ENCODE measurements at places on chromosomes 2 and 18.

GRCh38 chr18:63137999-63138435 lies 181.6 kb downstream of the BCL2 start:
- DNase-seq = peak; percentile 85

- no peak for DNase-seq
Measured at GRCh38 chr2:27083410-27084296, 2.9 kb upstream of the KHK start.

- no peak for DNase-seq
Measured at GRCh38 chr2:75458201-75458600, 102.5 kb downstream of the EVA1A start.

DNA sequence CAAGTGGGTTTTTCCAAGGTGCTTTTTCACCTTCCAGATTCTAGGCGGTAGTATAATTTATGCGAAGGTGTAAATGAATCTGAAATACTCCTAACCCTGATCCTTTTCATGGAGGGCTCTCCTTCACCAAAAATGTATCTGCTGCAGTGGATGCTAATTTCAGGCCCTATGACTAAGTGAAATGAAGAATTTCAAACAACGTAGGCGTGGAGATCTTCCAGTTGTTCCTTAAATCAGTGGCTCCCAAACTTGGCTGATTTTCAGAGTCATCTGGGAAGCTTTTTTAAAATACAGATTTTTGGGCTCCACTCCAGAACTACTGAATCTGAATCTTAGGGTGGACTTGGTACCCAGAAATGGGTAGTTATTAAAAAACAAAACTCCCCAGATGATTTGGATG lies 5.5 kb downstream of the GCKR start:
- DNase-seq = no peak

- no peak for DNase-seq
Measured at GRCh38 chr18:74389991-74390390, 67.1 kb downstream of the DIPK1C start.

DNA sequence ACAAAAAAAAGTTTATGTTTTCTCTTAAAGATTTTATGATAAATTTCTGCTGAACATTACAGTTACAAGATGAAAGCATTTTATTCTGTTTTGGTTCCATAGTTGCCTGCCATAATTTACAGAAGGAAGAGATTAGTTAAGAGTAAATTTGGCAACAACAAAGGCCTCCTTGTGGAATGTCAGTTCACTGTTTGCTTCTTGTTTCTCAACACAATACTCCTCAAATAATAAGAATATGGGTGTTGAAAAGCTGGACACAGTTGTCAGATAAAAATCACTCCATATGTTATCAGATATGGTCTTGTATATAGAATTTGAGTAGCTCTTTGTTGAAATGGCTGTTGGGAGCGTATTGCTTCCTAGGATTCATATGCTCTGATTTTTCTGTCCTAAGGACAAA lies 359.5 kb downstream of the CPS1 start:
- DNase-seq = no peak

DNA sequence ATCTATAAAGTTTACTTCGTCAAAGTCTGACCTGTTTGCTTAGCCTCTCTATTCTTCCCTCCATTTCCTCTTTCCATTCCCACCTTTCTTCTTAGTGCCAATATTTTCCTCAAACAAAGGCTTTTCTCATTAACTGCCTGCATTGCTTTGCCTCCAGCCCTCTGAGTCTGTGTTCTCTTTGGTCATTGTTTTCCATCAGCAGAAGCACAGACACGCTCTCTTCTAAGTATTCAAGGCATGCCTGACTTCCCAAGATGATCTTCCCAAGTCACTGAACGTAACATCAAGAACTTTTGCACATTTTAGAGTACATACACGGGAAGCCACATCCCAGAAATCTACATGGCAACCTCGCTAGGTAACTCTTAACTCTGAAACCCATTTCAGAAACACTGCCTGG lies 32.6 kb upstream of the ANXA4 start:
- no peak for DNase-seq

DNA sequence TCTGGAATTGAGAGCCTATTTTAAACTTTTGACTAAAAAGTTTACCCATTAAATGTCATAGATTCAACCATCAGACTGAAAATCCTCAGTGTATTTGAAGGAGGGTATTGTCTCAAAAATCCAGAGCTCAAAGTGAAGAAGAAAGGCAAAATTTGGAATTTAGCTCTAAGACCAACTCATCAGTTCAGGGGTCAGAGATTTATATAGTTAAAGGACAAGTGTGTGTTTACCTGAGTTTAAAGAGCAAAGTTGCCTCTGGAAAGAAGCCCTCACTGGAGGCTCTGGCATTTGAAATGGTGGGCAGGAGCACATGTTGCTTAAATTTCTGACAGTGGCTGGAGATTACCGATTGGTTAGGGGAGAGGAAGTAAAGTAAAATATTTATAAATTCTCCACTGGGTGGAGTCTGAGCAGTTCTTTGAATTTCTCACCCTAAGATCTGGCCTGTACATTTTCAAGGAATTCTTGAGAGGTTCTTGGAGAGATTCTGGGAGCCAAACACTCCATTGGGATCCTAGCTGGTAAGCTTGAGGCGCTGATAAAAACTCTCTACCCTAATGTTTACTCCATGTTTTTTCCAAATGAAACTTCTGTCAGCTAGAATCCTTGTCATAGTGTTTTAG lies at the start of gene KYNU:
Gene KYNU, plus strand, starts transcription at position 449 of the 623 bp plus-strand sequence. CDS start 7,704 bp downstream, outside the sequence.
- DNase-seq = peak; percentile 48

DNA sequence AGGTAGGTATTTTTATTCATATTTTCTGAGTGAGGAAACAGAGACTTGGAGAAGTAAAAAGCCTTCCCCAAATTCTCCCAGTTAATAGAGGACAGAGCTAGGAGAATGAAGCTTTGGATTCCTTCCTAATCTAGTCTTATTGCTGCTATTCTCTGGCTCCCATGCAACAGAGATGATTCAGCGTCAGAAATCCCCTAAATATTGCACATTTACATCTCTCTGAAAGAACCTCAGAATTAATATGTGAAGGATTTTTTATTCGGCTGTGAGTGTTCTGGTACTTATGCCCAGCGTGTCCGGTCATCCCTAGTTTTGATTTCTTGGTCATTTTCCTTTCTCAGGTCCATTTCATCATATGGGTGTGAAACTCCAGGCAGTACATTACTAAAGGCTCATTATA lies 91.2 kb upstream of the SESTD1 start:
- DNase-seq = no peak

DNA sequence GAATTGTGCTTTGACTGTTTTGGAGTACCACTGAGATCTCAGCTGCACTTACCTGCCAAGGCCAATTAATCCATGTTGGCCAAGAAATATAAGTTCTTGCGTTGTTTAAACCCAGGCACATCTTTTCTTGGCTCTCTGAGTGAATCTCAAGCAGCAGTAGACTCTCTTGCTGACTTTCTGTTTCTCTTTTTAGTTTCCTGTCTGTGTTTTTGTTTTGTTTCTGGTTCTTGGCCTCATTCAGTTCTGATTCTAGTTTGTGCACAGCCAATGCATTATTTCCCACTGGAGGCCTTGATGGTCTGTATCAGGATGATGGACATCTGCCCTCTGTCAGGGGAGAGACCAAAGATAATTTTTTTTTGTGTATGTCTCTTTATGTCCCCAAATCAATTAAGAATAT lies 379.4 kb downstream of the CDH2 start:
- no peak for DNase-seq

- no peak for DNase-seq
Measured at GRCh38 chr18:72233106-72233505, 311.0 kb downstream of the CBLN2 start.

- DNase-seq = no peak
Measured at GRCh38 chr18:56402872-56403516, 235.4 kb downstream of the TXNL1 start.

- no peak for DNase-seq
Measured at GRCh38 chr2:20450201-20450999, 3.5 kb downstream of the RHOB start.

DNA sequence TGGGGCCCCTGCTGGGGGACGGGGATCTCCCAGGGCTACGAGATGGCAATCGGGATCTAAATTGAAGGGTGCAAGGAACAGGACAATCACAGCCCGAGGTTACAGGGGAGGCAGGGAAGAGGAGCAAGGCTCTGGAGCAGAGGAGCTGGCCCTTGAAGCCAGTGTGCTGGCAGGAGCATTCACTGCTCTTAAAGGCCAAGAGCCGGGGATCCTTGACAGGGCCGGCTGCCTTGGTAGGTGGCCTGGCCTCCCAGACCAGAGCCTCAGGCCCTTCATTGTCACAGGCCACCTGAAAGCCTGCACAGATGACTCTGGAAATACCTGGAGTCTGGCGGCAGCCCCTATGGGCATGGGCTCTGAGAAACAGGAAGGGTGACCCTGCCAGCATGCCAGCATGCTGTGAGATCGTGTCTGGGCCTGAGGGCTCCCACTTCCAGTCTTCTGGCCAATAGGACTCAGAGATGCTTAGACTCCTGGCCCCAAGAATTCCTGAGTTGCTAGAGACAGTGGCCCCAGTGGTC lies 38.7 kb downstream of the PDIA6 start:
- DNase-seq = no peak

DNA sequence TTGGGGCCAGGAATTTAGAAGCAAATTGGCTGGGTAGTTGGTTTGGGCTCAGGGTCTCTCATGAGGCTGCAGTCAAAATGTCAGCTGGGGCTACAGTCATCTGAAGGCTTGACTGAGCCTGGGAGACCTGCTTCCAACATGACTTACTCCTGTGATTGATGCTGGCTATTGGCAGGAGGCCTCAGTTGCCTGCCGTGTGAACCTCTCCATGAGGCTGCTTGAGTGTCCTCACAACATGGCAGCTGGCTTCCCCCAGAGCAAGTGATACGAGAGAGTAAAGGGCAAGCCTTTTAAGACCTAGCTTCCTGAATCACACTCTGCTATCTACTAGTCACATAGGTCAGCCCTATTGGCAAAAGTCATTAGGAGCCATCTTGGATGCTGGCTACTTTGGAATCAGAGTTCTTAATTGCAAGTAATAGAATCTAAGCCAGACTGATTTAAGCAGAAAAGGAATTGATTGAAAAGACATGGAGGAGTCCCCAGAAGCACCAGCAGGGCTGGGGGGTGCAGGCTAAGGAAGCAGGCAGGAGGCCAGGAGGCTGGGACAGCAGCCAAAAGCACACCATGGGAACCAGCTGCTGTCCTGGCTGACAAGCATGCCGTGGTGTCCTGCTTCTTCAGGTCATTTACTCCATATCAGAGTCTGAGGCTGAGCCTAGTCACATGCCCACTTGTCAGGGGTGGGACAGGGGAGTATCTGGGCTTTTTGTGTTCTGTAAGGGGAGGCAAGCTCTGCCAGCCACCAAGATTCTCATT lies 7.8 kb upstream of the GIGYF2 start:
- DNase-seq = no peak

DNA sequence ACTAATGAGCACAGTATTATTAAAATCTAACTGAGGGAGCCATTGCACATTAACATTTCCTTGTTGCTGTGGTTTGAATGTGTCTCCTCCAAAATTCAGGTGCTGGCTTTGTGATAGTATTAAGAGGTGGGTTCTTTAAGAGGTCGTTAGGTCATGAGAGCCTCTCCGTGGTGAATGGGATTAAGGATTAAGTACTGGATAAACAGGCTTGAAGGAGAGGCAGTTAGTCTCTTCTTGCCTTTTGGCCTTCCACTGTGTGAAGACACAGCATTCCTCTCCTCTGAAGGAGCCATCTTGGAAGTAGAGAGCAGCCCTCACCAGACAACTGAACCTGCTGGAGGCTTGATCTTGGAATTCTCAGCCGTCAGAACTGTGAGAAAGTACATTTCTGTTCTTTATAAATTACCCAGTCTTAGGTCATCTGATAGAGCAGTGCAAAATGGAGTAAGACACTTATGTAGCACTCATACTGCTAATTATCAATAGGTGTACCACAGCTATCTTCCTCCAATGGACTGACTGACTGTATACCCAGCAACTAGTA lies 182.7 kb downstream of the MYO3B start:
- DNase-seq = no peak

DNA sequence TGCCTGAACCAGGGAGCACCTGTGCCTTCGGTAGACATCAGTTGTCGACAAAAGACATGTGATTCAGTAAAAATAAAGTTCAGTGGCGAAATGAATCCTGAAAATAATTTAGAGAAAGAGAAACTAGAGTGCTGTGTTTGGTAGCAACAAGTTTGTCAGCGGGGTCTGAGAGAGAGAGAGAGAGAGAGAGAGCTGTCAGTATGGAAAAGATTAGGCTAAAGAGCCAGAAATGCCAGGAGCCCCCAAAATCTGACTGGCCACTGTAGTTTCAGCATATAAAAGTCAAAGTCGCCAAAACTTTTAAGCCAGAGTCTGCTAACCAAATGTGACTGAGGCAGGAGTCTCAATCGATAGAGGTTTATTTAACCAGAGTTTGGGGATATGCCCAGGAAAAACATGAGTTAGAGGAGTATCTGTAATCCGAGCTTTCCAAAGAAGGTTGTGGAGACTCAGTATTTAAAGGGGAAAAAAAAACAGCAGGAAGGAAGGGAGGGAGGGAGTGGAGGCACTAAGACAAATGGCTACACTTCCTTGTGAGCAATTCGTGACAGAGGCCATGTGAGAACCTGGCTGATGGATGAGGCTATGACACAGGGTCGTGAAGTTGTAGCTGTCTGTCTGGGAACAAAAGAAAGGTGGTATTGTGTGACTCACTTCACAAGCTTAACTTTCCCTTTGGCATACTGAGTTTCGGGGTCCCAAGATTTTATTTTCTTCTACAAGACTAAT lies 20.5 kb upstream of the GNAL start:
- no peak for DNase-seq

DNA sequence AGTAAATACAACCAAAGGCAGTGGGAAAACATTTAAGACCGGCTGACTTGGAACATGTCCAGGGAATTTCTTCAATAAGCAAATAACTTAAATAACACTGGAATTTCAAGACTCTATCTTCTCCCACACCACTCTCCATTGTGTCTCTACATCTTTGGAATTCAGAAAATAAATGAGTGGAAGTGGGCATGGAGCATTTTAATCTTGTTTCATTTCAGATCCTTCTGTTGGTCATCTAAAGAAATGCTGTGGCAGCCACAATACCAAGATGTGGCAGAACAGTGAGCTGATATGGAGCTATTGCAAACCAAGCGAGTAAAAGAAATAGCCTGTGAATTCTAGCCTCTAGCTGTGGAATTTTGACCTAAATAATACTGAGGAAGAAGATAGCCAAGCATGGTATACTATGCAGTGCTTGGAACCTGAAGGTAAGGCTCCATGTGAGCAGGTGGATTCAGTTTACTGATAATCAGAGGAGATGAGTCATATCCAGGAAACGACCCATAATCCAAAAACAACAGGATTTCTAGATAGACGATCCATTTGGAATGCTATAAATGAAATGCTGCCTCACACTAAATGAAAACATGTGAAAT lies 157.1 kb upstream of the SCN7A start:
- DNase-seq = no peak

GRCh38 chr2:219619235-219619634 lies 8.2 kb upstream of the SLC4A3 start:
- no peak for DNase-seq
